ENCODE measurements at places on chromosomes 5 and 9. TPM values are rescaled to one million over a fixed set of nuclear protein-coding genes. Genes with fewer than 3 reads are reported as not detected.

MOB3B gene
- total RNA-seq, result 2.1 TPM

HCN1 gene
- total RNA-seq, result 0.14 TPM

CEP72 gene
- 1.7 TPM for total RNA-seq

MARCOL gene
- total RNA-seq, result not detected
